ENCODE measurements at places on chromosomes 5 and 9.

DNA sequence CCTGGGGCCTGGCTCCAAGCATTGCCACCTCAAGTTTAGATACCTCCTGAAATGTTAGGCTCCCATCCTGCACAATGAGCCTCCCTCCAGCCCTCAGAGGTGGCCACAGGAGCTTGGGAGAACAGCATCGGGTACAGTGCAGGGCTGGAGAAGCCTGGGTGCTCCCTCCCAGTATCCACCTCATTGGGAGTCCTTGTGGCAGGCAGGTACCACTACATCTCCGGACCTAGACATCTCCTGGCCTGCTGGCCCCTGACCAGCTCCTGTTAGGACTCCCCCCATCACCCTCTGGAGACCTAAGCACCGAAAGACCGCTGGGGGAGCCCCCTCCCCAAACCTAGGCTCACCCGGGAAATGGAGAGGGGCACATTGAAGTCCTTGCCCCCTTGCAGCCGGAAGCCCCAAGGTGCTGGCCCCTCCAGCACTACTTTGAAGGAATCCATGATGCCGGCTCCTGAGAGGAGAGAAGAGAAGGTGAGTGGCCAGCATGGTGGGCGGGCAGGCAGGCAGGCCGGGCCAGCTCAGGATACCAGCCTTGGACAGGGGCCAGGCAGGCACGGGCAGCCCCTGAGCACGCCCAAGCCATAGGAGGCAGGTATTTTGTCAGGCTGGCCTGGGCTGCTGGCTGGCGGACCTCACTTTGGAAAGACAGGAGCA lies 1.2 kb downstream of the PDLIM7 start:
- no peak for DNase-seq

DNA sequence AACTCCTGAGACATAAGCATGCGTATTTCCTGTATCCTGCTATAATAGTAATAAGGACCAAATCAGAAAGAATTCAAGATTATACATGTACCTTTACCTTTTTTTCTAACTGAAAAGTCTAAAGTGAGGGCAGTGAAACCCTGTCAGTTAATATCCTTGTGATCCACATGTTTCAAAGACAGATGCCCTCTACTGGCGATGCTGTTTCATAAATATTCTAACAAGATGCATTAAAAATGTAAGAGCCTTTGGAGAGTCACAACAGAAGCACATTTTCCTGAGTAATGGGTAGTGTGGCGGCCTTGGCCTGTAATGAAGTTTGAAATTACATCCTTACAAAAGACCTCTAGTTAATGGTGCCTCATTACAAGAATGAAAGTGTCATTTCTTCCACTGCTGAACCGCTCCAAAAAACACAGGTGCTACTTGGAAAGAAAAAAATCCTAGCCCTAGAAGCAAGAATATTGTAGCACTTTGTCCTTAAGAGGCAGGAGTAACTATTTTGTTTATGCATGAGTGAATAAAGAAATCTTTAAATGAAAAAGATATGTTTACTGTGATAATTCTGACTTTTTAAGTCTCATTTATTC lies 232.6 kb downstream of the EPB41L4A start:
- peak; percentile 29 for DNase-seq

DNA sequence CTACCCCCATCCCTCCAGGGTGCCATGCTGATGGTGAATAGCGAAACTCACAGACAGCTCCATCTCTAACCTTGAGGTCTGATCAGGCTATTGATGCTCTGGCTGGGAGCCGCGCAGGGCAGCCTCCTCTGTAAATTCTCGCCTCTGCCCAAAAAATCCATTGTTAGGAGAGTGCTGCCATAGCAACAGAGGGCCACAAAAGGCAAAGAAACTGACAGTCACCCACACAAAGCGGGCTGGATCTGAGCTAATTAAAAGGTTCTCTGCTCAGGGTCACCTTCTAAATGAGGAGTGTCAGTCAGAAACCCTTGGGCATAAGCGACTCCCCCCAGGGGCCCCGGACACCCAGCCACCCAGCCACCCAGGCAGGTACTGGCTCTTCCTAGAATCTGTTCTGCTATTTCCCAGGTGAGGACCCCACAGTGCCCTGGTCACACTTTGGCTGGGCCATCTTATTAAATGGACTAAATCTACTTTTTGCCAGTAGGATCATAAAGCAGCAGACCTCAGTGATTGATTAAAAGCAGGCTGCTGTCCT lies 126.7 kb downstream of the MED10 start:
- no peak for DNase-seq

DNA sequence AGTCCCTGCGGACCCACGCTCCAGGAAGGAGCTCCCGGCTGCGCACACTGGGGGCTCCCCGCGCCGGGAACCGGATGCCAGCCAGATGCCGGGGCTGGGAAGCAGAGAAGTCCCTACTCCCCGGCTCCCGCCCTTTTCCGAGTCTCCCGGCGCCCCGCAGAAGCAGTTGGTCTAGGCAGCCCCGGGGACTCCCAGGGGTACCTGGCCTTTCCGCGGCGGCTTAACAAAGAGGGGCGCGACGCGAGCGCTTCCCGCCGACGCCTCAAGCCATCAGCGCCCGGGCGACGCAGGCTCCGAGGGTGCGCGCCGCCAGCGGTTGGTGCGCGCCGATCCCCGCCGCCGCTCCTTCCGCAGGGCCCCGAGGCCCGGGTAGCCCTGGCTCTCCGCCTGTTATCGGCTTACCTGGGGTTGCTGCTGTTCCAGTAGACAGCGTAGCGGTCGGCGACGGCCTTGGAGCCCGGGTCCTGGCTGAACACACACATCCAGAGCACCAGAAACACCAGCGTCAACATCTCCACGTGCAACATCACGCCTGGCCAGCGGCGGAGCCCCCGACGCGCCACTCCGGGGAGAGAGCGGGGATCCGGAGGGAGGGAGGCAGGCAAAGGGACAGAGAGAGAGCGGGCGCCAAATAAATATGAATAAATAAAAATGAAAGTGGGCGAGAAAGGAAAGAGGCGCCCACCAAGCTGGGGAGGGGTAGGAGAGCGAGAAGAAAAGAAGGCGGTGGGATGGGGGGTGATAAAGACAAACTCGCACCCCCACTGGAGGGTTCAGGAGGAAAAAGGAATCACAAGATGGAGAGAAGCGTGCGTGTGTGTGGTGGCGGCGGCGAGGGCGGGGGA lies 428 bp downstream of the EFNA5 start:
- DNase-seq = peak; percentile 12

GRCh38 chr9:120868339-120868675 lies 8.7 kb downstream of the PHF19 start:
- no peak for DNase-seq

GRCh38 chr9:89291741-89292140 lies 19.3 kb upstream of the CKS2 start:
- DNase-seq = no peak

DNA sequence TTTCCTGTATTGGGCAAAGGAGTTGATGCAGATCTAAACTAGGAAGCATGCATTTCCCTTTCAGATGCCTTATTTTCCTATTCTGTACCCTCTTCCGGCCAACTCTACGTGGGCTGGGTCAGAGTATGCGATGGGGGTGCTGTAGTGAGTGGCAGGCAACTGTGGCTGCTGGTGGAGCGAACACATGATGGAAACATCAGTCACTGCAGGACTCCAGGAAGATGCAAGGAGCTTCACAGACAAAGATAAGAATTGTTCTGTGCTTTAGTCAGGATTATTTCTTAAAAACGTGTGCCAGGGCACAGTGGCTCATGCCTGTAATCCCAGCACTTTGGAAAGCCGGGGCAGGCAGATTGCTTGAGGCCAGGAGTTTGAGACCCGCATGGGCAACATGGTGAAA lies 75.1 kb downstream of the PSAT1 start:
- no peak for DNase-seq

- no peak for DNase-seq
These were observed 3.8 kb downstream of the WDR36 start for GRCh38 chr5:111095982-111096381.

- no peak for DNase-seq
These were observed 18.1 kb downstream of the RAI14 start for GRCh38 chr5:34674187-34674586.

GRCh38 chr5:120072068-120072761 lies 391.9 kb upstream of the PRR16 start:
- DNase-seq = no peak

DNA sequence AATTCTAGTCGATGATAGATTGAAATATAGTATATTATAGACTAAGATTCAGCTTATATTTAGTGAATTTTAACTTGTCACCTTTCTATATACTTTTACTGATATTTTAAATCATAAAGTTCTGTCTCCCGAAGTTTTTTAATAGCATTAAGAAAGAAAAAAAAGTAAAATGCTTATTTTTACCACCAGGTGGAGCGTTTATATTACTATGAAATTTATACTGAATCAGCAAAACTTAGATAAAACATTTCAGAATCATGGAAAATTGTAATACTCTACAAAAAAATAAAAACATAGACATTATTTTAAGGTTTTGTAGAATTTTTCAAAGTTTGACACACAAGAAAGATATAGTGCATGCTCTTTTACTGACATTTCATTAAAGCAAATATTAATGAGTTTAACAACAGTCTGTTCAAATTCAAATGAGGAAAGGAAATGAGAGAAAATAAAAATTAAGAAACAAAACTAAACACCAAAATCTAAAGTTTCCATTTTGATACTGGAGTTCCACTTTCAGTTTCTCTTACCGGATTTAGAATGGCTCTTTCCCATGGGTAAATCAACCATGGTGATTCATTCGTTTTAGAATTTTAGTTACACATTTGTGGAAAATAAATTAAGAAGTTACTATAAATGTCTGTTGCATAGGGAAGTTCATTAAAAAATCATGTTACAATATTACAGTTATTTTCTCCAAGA lies 1035.3 kb downstream of the CDH12 start:
- DNase-seq = no peak

GRCh38 chr9:12997009-12997408 lies 222.2 kb downstream of the LURAP1L start:
- no peak for DNase-seq

GRCh38 chr9:74711341-74711740 lies 176.4 kb downstream of the TRPM6 start:
- no peak for DNase-seq

DNA sequence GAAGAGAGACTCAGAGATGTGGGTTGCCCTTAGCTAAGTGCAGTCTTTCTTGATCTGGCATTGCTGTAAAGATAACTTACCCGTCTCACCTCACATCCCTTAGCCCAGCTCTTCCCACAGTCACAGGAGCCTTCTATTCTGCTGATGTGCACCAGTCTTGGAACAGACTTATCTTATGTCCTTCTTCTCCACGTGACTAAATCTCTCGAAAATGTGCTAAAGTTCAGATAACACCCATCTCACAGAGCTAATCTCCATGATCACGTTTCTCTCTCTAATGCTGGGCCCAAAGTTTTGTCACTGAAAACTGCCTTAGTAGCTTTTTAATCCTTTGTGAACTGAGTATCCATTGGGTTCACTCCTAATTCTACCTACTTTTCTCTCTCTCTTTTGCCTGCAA lies 16.7 kb downstream of the SLC36A1 start:
- no peak for DNase-seq

- no peak for DNase-seq
These were observed 9.1 kb downstream of the PTGES2 start for GRCh38 chr9:128118472-128118857.

GRCh38 chr9:77883846-77884771 lies 147.5 kb downstream of the GNAQ start:
- peak; percentile 16 for DNase-seq

- DNase-seq = no peak
These were observed 185.9 kb downstream of the KIAA0825 start for GRCh38 chr5:94432499-94432898.

DNA sequence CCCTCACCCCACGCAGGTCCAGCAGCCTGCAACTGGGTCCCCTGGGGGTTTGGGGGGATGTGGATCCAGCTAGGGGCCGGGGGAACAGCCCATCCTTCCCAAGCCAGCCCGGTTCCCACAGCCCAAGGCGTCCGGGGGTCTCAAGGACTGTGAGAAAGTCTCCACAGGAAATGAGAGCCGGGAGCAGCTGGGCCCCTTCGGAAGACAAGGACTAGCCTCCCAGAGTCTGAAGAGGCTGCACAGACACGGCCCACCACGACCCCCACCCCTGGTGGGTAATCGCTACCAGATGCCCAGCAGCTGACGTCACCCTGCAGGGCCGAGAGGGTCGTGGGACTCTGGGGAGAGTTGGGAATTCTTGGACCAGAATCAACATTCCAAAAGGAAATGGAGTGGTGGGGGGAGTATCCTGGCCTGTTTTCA lies 10.5 kb downstream of the SH2D3C start:
- no peak for DNase-seq

- no peak for DNase-seq
These were observed 234.3 kb downstream of the CHSY3 start for GRCh38 chr5:130138406-130139045.

- DNase-seq = no peak
These were observed 35.6 kb downstream of the WWC1 start for GRCh38 chr5:168327019-168327421.

DNA sequence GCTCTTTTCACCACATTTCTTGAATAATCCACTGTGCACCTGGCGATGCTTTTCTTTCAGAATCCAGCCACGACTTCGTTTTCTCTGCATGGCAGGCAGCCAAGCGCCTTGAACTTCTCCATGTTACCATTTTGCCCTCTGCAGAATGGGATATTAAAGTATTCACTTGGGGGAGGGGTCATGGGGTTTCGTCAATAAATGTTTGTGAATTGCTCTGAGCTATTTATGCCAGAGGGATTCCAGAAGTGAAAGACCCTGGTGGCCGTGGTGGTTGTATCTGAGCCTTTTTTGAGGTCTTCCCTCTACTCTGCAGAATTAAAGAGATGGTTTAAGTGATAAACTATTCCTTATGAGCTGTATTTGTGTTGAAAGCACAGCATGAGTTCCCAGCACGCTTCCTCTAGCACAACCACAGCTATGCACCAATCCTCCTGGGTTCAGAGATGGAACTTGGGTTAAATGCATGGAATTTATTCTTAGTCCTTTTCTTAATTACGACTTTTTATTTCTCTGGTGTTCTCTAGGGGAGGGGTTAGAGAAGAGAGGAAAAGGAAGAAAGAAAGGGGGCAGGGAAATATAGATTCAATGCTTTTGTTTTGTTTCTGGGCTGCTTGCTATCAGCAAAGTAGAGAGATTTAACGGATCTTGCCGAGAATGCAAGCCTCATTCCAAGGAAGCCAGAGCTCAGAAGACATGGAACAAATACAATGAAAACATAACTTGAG lies 478.2 kb upstream of the TNC start:
- no peak for DNase-seq

- DNase-seq = peak; percentile 48
These were observed 7.1 kb upstream of the DMXL1 start for GRCh38 chr5:119063579-119064379.

GRCh38 chr5:147432323-147432722 lies 77.5 kb downstream of the DPYSL3 start:
- DNase-seq = no peak

GRCh38 chr9:128243215-128244018 lies 32.4 kb downstream of the GOLGA2 start:
- DNase-seq = peak; percentile 30

DNA sequence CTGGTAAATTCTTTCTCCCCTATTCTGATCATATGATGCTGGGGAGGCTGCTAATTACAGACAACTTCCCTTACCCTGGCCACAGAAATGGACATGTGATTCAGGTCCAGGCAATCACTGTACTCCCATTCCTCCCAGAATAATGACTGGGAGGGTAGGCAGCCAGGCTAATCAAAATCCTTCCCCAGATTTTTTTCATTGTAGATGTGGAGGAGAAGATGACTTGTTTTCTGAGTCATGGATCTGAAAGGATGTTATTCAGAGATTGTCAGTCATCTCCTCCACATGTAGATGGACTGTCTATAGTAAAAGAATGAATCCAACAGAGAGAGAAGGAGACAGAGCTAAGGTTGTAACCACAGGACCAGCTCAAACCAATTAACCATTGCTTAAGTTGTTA lies 123.9 kb upstream of the PUM3 start:
- DNase-seq = no peak

GRCh38 chr5:180198208-180198607 lies 10.8 kb downstream of the RASGEF1C start:
- DNase-seq = no peak

- DNase-seq = peak; percentile 18
These were observed 96.2 kb upstream of the PPP1R2B start for GRCh38 chr5:156753846-156754245.
